Gastrocnemius medialis (tissue), 4 donors: ENCODE measurements at places on chromosomes 6 and 20. TPM values are rescaled to one million over a fixed set of nuclear protein-coding genes. Genes with fewer than 3 reads are reported as not detected.

DNA sequence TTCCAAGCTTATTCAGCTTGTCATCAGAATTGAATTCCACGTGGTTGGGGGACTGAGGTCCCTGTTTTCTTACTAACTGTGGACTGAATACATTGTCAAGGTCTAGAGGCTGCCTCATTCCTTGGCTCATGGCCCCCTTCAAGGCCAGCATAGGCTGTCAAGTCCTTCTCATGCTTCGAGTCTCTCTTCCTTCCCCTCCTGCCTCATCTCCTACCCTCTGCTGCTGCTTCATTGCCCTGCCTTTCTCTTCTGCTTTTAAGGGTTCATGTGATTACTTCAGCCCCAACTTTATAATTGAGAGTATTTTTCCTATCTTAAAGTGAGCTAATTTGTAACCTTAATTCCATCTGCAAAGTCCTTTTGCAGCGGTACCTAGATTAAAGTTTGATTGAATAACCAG lies 27.6 kb upstream of the ZNF831 start:
- H3K27me3 ChIP-seq = no peaks in the 10 kb centered on the region
- no peak for DNase-seq

- no peak for DNase-seq
- no peaks in the 10 kb centered on the region for H3K36me3 ChIP-seq
- H3K27ac ChIP-seq = no peak overlapping the region
- H3K4me3 ChIP-seq = no peak overlapping the region
- no peaks in the 10 kb centered on the region for H3K27me3 ChIP-seq
- H3K4me1 ChIP-seq = no peaks in the 10 kb centered on the region
Observed at GRCh38 chr6:79742030-79742429, 110.9 kb downstream of the SH3BGRL2 start.

DNA sequence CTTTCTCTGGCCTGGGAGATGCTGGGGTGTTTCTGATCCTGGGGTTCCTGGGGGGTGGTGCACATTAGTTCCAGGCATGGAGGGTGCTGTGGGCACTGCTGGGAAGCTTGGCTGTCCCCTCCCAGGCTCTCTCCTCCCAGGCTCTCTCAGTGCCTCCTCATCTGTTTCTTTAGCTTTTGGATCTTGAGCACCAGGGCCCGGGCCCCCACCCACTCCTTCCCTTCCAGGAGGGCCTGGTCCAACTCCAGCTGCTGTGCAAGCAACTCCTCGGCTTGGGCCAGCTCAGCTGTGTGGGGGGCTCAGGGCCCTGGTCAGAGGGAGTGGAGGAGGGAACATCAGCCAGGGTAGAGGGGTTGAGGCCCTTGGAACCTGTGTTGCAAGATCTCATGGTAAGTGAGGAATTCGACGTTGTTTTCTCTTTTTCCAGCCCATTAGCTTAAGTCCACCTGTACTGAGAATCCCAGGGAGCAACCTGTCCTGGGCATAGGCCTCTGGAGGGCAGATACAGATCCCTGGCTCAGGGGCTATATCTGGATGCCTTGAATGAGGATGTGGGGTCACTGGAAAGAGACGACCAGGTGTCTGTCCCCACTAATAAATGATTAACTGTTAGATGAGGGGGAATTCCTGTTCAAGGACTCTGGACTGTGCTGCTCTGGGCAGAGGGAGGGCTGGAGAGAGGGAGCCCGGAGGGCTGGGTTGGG lies 34.5 kb upstream of the HLA-A start:
- H3K4me1 ChIP-seq = no peaks in the 10 kb centered on the region
- no peaks in the 10 kb centered on the region for H3K27me3 ChIP-seq
- H3K4me3 ChIP-seq = no peak overlapping the region
- no peak overlapping the region for H3K27ac ChIP-seq
- no peaks in the 10 kb centered on the region for H3K36me3 ChIP-seq
- no peak for DNase-seq

- H3K4me3 ChIP-seq = no peak overlapping the region
- DNase-seq = no peak
- no peak overlapping the region for H3K27ac ChIP-seq
Observed at GRCh38 chr6:105568751-105569150, 165.9 kb upstream of the PREP start.

- H3K27me3 ChIP-seq = no peaks in the 10 kb centered on the region
- H3K36me3 ChIP-seq = no peaks in the 10 kb centered on the region
- peak within 1 kb of the TSS; percentile 74 for H3K4me3 ChIP-seq
- peak; percentile 71 for DNase-seq
- H3K27ac ChIP-seq = peak within 1 kb of the TSS; percentile 71
Observed at GRCh38 chr6:131807644-131808459, at the start of gene ENPP1. ENPP1 (plus strand) TSS chr6:131808020; CDS start chr6:131808036, 16 bp downstream.

DNA sequence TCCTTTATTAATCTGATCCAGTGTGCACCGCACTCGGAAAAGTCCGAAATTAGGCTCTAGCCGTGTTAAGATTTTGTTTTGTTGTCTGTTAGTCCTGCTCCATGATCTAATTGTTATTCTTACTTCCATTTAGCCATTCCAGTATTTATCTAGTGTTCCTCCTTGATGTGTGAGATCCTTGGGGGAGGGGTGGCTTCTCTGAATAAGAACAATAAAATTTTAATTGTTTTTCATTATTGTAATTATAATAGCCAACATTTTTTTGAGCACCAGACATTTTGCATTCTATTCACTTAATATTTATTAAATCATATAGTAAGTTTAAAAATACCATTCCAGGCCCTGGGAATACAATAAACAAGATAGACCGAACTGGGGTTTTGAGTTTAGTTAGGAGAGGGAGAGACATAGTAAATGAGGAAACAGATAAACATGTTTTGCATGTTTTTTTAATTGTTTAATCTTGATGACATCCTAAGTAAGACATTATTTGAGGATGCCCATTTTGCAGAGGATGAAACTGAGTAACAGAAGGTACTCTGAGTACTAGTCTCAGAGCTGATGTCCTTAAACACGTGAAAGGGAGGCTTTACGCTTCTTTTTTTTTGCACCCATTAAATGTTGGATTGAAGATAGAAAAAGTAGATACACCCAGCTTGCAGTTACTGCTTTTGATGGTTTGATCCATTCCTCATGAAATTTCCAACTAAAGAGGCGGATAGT lies 1.2 kb downstream of the CBFA2T2 start:
- H3K27me3 ChIP-seq = no peaks in the 10 kb centered on the region
- peak overlapping the region; percentile 90 for H3K27ac ChIP-seq
- H3K36me3 ChIP-seq = no peaks in the 10 kb centered on the region
- H3K4me1 ChIP-seq = peaks cover 12% of the 10 kb centered on the region
- H3K4me3 ChIP-seq = peak overlapping the region; percentile 90

- H3K4me3 ChIP-seq = no peak overlapping the region
- H3K4me1 ChIP-seq = no peaks in the 10 kb centered on the region
- no peak overlapping the region for H3K27ac ChIP-seq
Observed at GRCh38 chr6:44458551-44458950, 71.0 kb downstream of the CDC5L start.

DNA sequence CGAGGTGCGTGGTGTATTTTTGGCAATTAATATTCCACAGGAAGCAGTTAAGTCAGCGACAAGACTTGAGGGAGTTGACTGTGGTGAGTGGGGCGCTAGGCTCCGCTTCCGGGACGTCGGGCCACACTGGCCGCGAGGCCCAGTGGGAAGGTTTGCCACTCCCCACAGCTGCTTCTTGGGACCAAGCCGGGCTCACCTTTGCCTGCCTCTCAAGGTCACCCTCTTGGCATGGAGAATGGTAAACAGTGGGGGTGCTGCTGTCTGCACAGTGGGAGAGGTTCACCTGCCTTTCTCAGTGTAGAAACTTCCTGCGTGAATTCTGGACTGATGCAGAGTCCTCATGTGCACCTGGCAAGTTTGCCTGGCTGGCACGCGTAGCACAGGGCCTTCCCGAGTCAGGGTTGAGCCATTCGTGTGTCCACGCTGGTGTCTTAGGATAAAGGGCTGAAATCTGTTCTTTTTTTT lies 6.4 kb downstream of the OSBPL2 start:
- peaks cover 69% of the 10 kb centered on the region for H3K4me1 ChIP-seq
- DNase-seq = peak; percentile 71
- H3K27me3 ChIP-seq = no peaks in the 10 kb centered on the region

DNA sequence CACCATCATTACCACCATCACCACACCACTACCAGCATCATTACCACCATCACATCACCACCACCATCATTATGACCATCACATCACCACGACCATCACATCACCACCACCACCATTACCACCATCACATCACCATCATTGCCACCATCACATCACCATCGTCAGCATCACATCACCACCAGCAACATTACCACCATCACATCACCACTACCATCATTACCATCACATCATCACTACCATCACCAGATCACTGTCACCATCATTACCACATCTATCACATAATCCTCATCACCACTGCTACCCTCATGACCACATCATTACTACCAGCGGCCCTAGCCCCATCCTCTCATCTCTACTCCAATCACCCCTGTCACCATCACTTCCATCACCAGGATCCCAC lies 3.5 kb upstream of the SLC22A7 start:
- H3K4me1 ChIP-seq = no peaks in the 10 kb centered on the region
- H3K36me3 ChIP-seq = no peaks in the 10 kb centered on the region
- no peak overlapping the region for H3K4me3 ChIP-seq
- H3K27me3 ChIP-seq = no peaks in the 10 kb centered on the region
- no peak for DNase-seq

GRCh38 chr6:27726619-27727023 lies 185.6 kb downstream of the OR2B2 start:
- H3K36me3 ChIP-seq = no peaks in the 10 kb centered on the region
- no peak overlapping the region for H3K27ac ChIP-seq
- DNase-seq = no peak
- no peaks in the 10 kb centered on the region for H3K27me3 ChIP-seq
- H3K4me1 ChIP-seq = no peaks in the 10 kb centered on the region

- H3K4me1 ChIP-seq = peaks cover 31% of the 10 kb centered on the region
- DNase-seq = no peak
- H3K27ac ChIP-seq = peak overlapping the region; percentile 97
- peaks cover 24% of the 10 kb centered on the region for H3K36me3 ChIP-seq
Observed at GRCh38 chr20:6007094-6007528, 46.7 kb downstream of the LRRN4 start.

GRCh38 chr6:52503851-52504781 lies 72.7 kb downstream of the TRAM2 start:
- peak overlapping the region; percentile 82 for H3K27ac ChIP-seq
- H3K4me1 ChIP-seq = peaks cover 42% of the 10 kb centered on the region
- H3K4me3 ChIP-seq = peak overlapping the region; percentile 35
- no peaks in the 10 kb centered on the region for H3K36me3 ChIP-seq
- peak; percentile 99 for DNase-seq
- no peaks in the 10 kb centered on the region for H3K27me3 ChIP-seq

DNA sequence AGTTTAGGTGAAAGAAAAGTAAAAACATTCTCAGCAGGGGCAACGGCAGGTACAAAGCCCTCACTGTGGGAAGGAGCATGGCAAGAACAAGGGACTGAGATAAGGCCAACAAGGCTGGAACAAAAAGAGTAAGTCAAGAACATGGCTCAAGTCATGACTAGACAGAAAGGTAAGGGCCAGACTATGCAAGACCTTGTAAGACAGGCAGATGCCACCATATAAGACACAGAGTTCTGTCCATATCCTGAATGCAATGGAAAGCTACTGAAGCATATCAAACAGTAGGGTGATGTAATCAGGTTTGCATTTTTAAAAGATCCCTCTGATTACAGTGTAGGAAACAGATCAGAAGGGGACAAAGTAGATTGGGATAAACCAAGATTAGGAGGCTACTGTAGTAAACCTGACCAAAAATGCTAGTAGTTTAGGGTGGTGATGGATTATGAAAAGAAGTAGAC lies 5.5 kb downstream of the REV3L start:
- H3K4me3 ChIP-seq = no peak overlapping the region
- no peak for DNase-seq
- no peak overlapping the region for H3K27ac ChIP-seq
- no peaks in the 10 kb centered on the region for H3K36me3 ChIP-seq

DNA sequence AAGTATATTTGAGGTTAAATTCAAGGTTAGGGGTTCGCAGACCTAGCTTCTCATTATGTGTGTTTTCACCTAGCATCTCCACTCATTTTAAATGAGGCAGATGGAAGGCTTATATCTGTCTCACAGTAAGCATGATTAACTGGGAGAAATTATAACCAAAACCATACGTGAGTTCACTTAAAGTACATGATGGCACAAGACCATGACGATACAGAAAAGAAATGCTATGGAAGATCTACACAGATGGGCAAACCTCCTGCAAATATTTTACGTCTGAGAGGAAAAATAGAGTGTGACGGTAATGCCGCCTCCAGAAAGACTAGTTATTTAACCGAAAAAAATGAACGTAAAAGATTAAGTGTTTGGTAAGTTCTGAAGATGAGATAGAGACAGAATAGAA lies 337.8 kb downstream of the FARS2 start:
- no peak overlapping the region for H3K27ac ChIP-seq
- H3K4me3 ChIP-seq = no peak overlapping the region
- H3K4me1 ChIP-seq = no peaks in the 10 kb centered on the region
- H3K27me3 ChIP-seq = no peaks in the 10 kb centered on the region
- no peak for DNase-seq

GRCh38 chr20:22339946-22340345 lies 244.4 kb downstream of the FOXA2 start:
- DNase-seq = no peak
- H3K4me1 ChIP-seq = no peaks in the 10 kb centered on the region
- no peaks in the 10 kb centered on the region for H3K27me3 ChIP-seq
- H3K4me3 ChIP-seq = no peak overlapping the region
- H3K27ac ChIP-seq = no peak overlapping the region
- no peaks in the 10 kb centered on the region for H3K36me3 ChIP-seq

GRCh38 chr6:12467706-12468670 lies 177.8 kb downstream of the EDN1 start:
- H3K4me3 ChIP-seq = no peak overlapping the region
- H3K27me3 ChIP-seq = no peaks in the 10 kb centered on the region
- H3K36me3 ChIP-seq = no peaks in the 10 kb centered on the region
- DNase-seq = no peak

DNA sequence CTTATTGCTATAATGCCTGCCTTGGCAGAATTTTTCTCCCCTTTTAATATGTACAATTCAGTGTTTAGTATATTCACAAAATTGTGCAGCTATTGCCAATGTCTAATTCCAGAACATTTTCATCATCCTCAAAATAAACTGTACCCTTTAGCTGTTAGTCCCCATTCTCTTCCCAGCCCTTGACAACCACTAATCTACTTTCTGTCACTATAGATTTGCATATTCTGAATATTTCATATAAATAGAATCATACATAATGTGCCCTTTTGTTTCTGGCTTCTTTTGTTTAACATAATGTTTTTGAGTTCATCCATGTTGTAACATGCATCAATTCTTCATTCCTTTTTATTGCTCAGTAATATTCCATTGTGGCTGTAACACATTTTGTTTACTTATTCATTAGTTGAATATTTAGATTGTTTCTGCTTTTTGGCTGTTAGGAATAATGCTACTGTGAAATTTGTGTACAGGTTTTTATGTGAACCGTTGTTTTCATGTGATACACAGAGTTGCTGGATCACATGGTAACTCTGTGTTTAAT lies 22.4 kb downstream of the STK4 start:
- H3K36me3 ChIP-seq = no peaks in the 10 kb centered on the region
- H3K4me3 ChIP-seq = no peak overlapping the region
- no peaks in the 10 kb centered on the region for H3K4me1 ChIP-seq
- H3K27ac ChIP-seq = no peak overlapping the region

- H3K27ac ChIP-seq = no peak overlapping the region
- no peak overlapping the region for H3K4me3 ChIP-seq
- no peaks in the 10 kb centered on the region for H3K36me3 ChIP-seq
- H3K27me3 ChIP-seq = no peaks in the 10 kb centered on the region
Observed at GRCh38 chr6:109230453-109230852, 135.1 kb downstream of the CEP57L1 start.

SNX3 gene
- total RNA-seq = 177 TPM

NMBR gene
- total RNA-seq = not detected

OR2H2 gene
- total RNA-seq = not detected

DEF6 gene
- total RNA-seq = 0.95 TPM

TGM3 gene
- total RNA-seq = not detected
